NCI-H446 treated with DMSO at 0.1 percent for 48 hours (cell line): ENCODE measurements at places on chromosomes 3 and 15.
A peak's percentile ranks its signal among the peaks of the same experiment; 100 is the strongest.

DNA sequence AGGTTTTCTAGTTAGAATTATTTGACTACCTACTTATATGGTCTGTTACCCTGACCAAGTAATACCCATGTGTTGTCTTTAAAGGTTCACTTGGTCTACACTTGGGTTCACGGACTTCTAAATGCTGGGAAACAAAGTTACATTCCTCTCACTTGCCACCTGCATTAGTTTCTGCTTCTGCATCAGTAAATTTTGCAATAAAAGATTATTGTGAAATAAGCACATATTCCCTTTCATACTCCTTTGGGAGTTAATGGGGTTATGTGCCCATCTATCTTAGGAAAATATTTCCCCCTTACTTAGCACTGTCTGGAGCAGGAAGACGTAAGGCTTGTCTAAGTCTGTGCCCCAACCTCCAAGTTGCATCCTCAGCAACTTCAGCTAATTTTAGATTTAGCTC lies 160.7 kb downstream of the FRMD5 start:
- no peak for DNase-seq

DNA sequence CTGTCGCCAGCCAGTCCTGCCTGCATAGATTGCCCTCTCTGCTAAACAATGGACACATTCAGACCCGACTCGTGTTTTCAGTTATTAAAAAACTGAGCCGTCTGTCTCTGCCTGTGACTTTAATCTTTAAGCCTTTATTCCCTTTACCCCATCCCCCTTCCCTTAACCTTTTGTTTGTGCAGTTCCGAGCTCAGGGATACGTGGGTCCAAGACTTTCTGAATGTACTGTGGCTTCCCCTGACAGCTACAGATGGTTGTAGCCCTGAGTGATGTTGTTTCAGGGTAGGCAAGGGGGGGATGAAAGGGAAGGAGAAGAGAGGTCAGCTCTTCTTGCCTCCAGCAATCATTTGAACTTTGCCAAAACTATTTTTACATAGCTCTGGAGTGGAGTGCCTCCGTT lies 44.6 kb downstream of the EEFSEC start:
- no peak for DNase-seq

- DNase-seq = no peak
Measured at GRCh38 chr3:152638214-152638613, 196.7 kb upstream of the P2RY1 start.

GRCh38 chr3:20307383-20307782 lies 121.4 kb upstream of the SGO1 start:
- DNase-seq = no peak

DNA sequence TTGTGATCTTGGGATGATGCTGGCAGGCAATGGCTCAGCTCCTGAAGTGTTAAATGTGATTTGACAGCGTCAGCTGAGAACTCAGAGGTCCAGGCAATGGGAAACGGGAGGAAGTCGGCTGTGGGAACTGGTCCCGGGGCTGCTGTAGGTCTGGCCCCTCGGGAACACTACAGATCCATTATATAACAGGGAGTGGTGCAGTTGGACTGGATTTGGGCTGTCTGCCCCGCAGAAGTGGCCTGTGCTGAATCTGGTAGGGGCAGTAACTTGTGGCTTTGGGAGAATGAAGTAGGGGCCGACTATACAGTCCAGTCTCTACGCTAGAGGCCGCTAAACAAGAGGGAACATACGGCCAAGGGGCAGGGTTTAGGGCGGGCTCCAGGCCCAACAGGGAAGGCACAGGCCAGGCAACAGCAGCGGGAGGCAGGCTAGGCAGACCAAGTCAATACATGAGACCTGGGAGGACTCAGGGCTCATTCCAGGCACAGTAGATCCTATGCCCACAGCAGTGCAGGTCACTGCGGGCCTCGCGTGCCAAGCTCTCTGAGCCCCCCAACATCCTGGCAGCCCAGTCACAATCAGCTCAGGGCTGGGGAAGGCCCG lies 20.3 kb upstream of the IL16 start:
- no peak for DNase-seq

GRCh38 chr15:31269816-31270575 lies 56.6 kb upstream of the KLF13 start:
- DNase-seq = no peak

DNA sequence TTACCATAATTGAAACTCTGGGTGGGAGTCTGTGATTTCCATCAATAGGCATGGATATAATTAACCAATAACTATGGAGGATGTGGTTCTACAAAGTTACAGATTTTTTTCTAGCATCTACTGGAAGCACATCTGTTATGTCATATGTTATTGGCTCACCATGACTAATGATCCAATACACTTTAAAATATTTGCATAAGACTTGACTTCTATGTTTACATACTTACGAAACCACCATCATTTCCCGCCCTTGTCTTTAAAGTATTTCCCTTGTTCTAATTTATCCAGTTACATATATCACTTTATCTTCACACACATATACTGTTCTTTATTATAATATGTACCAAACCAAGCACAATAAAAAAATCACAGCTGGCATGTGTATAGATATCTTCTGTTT lies 380.3 kb upstream of the CBLB start:
- DNase-seq = no peak

DNA sequence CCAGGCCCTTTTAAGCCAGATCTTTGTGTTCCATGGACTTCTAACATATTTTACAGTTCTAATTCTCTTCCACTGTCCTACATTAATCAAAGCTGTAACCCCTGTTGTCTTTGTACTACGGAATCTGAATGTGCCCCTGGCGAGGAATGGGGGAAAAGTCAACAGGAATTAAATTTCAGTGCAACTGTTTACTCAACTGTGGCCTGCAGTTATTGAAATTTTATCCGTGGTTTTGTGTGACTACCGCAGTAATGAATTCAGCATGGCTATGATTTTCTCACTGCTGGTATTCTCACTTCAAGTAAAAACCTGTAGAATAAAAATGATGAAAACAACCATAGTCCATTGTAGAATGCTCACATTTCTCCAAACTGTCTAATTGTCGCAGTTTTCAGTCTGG lies 388.0 kb downstream of the FOXP1 start:
- DNase-seq = no peak

GRCh38 chr3:143002083-143002712 lies 828 bp downstream of the U2SURP start:
- no peak for DNase-seq

GRCh38 chr3:62708638-62709373 lies 166.4 kb downstream of the CADPS start:
- DNase-seq = no peak

- DNase-seq = no peak
Measured at GRCh38 chr3:32817257-32817557, 590 bp upstream of the TRIM71 start.

DNA sequence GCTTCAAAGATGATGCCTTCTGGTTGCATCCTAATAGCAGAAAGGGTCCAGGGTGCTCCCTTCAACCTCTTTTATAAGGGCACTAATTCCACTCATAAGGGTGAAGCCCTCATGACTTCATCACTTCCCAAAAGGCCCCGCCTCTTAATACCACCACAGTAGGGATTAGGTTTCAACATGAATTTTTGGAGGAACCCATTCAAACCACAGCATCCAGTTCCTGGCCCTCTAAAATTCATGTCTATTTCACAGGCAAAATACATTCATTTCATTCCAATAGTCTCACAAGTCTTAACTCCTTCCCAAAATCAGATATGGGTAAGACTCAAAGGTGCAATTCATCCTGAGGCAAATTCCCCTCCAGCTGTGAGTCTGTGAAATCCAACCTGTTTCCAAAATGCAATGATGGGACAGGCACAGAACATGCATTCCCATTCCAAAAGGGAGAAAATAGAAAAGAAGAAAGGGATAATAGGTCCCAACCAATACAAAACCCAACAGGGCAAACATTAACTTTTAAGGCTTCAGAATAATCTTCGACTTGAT lies 124.0 kb downstream of the ATP1B3 start:
- no peak for DNase-seq

GRCh38 chr3:11903047-11903446 lies 56.4 kb upstream of the TAMM41 start:
- no peak for DNase-seq

- DNase-seq = no peak
Measured at GRCh38 chr15:71215126-71215894, 100.0 kb downstream of the THSD4 start.

DNA sequence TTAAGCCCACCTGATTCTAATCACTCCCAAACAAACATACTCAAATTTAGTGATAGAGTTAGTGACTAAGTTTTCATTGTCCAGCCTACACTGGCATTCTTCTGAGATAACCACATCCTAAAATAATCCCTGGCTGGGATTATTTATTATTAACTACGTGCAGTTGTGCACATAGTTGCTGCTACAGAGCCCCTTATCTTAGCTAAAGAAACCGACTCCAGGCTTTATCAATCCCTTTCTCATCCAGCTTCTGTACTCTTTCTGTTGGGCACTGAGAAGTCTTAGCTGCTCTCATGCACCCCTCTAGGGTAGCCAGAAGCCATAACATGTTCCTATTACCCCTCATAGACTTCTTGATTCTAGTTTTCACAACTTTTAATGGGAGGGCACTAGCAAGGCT lies 208.7 kb downstream of the MBNL1 start:
- DNase-seq = no peak

GRCh38 chr3:58175187-58175436 lies 35.7 kb downstream of the DNASE1L3 start:
- no peak for DNase-seq

- no peak for DNase-seq
Measured at GRCh38 chr15:36943508-36944361, 156.6 kb downstream of the MEIS2 start.

GRCh38 chr3:126570103-126570541 lies 11.4 kb upstream of the C3orf22 start:
- no peak for DNase-seq

- no peak for DNase-seq
Measured at GRCh38 chr3:159082519-159082918, 280.7 kb downstream of the MFSD1 start.

- no peak for DNase-seq
Measured at GRCh38 chr3:126753191-126754160, 49.4 kb downstream of the CHCHD6 start.

GRCh38 chr15:61158504-61159407 lies 70.3 kb downstream of the RORA start:
- DNase-seq = no peak

- DNase-seq = no peak
Measured at GRCh38 chr3:120182613-120183511, 88.6 kb upstream of the GSK3B start.

DNA sequence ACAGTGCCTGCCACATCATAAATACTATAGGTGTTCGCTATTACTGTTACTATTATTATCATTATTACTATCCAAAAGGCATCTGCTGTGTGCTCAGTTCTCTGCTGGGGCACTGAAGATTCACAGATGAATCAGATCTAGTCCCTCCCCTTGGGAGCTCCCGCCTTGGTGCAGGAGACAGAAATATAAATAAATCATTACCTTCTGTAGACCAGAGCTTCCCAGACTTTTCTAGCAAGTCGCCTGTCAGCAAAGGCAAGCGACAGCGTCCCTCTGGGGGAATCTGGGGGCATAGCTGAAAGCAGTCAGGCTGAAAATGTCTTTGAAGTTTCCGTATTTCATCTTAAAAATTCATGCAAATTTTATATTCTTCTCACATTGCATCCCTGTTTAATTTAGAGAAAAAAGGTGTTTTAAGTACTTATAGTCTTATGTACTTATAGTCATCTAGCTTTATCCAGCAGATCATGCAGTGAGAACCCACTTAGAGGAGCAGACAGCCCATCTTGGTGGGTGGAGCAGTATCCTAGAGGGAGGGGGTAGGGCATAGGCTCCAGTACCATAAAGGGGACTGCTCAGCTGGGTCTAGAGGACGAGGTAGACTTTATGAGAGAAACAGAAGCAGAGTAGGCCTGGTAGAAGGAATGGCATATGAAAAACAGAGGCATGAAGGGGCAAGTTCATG lies 10.4 kb upstream of the BRPF1 start:
- DNase-seq = no peak

DNA sequence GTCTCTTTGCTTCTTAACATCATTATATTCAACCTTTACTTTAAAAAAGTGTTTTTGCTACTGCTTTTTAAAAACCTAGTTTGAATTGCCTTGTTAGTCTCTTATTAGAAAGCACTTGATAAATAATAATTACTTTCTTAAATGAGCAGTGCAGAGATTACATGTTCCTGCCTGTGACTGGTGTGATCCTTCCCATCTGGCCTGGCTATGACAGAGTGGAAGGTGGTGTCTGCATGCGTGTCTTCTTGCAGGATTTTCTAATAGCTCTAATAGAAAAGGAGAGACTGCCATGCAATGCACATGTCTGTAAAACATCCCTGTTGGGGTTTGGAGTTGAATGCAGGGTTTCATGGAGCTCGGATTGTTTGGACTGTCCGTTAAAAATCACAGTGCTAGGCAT lies 425.8 kb upstream of the TPM1 start:
- DNase-seq = no peak

GRCh38 chr15:39313467-39313866 lies 267.4 kb upstream of the THBS1 start:
- DNase-seq = no peak

GRCh38 chr15:33655488-33655887 lies 312.8 kb upstream of the CHRM5 start:
- DNase-seq = no peak

DNA sequence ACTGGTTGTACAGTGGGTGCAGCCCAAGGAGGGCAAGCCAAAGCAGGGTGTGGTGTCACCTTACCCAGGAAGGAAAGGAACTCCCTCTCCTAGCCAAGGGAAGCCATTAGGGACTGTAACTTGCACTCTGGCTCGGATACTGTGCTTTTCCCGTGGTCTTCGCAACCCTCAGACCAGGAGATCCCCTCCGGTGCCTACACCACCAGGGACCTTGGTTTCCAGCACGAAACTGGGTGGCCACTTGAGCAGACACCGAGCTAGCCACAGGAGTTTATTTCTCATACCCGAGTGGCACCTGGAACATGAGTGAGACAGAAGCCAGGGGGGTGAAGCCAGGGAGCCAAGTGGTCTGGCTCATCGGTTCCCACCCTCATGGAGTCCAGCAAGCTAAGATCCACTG lies 90.7 kb downstream of the ZBBX start:
- DNase-seq = no peak

GRCh38 chr15:89672221-89673164 lies 6.7 kb downstream of the PLIN1 start:
- peak; percentile 4 for DNase-seq

GRCh38 chr15:63221346-63221745 lies 31.9 kb downstream of the RAB8B start:
- no peak for DNase-seq

GRCh38 chr15:64461721-64462162 lies 1.4 kb downstream of the ZNF609 start:
- no peak for DNase-seq

DNA sequence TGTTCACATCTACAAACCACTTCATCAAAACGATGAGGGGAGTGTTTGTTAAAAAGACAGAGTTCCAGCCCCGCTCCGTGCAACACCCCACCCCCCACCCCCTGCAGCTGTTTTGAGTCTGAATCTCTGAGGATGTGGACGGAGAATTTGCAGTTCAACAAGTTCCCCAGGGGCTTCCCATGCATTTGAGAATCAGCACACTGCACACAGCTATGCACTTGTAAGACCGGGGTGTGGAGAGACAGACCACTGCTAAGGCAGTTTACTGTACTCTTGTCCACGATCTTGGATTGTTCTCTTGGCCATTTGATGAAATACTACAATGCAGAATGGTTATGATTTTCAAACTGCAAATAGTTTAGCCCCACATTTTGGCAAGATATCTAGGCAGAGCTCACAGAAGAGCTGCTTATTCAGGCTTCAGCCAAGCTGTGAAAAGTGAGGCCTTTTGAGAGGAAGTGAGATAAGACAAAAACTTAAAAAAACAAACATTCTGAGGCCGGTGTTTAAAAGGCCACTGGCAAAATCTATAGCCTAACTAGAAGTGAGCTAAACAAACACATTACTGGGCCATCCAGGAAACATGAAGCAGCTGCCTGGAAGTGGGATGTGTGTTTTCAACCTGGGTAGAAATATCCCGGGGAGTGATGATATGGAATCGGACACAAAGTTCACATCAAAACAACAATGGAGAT lies 308.2 kb upstream of the ADAMTS9 start:
- no peak for DNase-seq
